Tongue (tissue), 3 donors: ENCODE measurements at places on chromosomes 6 and 20. TPM values are rescaled to one million over a fixed set of nuclear protein-coding genes. Genes with fewer than 3 reads are reported as not detected.

DNA sequence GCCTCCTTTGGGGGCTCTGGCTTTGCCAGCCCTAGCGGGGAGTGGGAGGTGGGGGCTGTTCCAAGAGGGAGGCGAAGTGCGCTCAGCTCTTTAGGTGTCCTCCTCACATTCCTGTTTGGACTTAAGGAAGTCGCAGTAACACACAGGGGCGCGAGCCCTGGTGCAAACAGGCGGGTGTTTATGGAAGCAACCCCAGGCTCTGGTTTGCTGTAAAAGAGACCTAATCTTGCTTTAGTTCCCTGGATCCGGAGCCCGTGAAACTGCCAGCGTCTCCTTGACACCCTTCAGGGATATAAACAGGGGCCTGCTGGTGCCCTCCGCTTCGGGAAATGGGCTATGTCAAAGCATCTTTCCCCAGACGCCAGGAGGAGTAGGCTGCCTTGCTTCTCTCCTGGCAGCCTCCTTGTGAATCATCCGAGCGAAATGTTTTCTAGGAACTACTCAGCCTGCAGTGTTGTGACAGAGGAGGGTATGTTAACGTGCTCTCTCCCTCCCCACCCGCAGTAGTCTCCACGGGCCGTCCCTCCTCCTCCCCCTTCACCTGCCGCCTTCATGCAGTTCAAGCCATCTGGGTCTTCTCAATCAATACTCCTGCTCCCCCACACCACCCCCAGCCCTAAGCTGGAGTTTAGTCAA, 168.0 kb upstream of the LRFN2 start:
- DNase-seq, result peak; percentile 40

Gene SMOC2
- total RNA-seq, result 33.5 TPM

Gene AK9
- 15.5 TPM for total RNA-seq

Gene CALHM5
- 1.9 TPM for total RNA-seq

Gene LAMA2
- total RNA-seq, result 320 TPM

GRCh38 chr6:122770835-122771601, 8.5 kb upstream of the FABP7 start:
- no peak for DNase-seq

Gene KCNK15
- 0.41 TPM for total RNA-seq

DNA sequence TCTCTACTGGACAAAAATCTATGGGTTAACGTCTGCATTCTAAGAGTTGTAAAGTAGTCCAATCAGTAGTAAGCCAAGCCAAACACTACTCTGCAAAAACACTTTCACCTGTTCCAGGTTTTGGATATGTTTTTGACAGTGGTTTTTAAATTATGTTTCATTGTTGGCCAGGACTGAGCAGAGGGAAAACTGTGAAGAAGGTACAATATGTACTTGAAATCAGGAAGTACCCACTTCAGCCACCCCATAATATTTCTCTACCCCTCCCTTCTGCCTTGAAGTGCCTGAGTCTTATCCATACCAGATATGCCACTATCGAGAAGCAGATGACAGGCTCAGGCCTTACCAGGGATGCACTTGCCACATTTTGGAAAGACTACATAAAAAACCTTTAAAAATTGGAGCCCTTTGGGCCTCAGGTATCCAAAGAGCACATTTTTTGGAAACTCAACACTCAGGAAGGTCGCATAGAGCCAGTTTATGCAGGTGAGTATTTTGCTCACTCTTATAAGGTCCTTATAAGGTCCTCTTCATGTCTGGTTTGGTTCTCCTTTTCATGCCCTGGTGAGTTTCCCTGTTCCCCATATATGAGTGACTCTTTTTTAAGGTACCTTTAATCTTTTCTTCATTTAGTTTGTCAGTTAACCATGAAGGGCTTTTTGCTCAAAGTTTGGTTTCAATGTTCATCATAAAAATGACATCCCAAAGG, 859.3 kb upstream of the FLRT3 start:
- no peak for DNase-seq

- DNase-seq, result no peak
These were observed 79.0 kb upstream of the B3GAT2 start for GRCh38 chr6:71035871-71036270.

Gene DNAH8
- total RNA-seq, result 3.0 TPM

GRCh38 chr20:4082406-4083097, 67.2 kb upstream of the RNF24 start:
- DNase-seq, result peak; percentile 48

Gene ATP9A
- total RNA-seq, result 95.1 TPM

DNA sequence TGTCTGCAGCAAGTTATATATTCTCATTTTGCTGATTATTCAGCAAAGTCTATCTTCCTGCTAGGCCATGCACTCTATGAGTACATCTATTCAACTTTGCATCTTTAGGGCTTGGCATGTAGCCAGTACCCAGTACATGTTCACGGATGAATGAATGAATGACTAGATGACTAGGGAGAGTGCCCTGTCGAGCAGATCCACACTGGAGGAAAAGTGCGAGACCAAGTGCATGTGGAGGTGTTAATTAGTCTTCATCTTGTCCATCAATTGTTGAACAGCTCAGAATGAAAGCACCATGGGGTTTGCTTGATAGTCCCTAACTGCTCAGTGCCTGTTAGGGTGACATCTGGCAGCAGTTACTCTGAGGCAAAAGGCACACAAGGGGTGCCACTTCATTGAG, 30.4 kb downstream of the TM9SF4 start:
- DNase-seq, result no peak

DNA sequence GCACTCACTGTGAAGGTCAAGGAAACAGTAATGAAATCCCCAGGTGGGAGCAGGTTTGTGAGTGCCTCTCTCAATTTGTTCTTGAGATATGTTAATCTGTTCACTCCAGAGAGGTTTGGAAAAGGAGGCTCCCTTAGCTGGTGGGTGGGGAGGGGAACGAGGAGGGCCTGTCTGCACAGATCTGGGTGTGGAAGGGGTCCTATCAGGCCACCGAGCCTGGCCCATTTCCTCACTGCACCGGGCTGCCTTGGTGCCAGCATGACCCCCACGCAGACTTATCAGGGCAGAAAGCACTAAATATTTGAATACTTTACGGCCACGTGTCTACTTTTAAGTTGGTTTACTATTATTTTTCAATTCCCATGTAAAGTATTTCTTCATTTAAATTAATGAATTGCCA, 8.3 kb downstream of the AGPAT4 start:
- DNase-seq, result no peak

DNA sequence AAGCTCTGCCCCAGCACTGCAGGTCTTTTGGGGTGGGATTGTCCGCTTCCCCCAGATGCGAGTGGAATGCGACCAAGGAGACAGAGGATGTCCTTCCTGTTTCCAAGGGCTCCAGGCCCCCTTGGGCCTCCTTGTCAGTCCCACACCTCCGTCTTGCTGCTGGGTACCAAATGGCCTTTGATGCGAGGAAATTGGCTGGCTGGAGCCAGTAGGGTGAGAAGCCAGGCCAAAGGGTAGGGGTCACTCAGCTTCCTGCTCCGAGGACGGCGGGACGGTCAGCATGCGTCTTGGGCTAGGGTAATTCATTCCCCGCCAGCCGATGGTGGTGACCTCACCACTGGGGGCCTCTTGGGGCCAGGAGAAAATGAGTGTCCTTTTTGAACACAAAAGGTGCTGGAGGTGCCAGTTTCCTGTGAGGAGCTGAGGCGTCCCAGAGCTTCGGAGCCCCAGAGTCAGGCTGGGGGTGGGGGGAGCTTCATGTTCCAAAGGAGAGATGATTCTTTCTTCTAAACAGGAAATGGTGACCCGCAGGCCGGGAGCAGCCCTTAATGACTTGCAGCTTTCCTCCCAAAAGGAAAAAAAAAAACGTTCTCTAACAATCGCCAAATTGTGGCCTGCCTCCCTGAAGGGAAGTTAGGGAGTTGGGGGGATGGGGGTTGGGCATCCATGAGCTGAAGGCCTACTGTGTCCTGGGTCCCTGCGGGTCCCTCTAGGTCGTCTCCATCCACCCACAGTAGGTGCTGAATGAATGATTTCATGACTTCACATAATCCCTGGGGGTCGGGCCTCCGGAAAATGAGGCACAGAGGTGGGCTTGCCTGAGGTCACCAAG, 6.7 kb downstream of the SNAI1 start:
- DNase-seq, result peak; percentile 82

DNA sequence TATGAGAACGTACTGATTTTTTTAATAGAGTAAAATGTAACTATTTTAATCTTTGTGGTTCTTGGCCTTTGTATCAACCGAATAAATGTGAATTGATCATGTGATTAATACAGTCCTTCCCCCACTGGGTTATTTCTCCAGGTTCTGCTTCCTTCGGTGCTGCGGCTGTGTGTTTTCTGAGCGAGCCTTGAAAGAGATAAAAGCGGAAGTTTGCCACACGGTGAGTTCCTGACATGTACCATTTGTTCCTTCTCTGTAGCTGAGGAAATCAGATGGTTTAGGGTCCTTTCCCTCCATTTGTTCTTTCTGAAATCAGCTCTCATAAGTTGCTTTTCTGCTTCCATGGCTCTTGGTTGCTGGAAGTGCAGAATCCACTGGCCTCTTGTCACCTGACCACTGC, 15.5 kb downstream of the RTF2 start:
- DNase-seq, result no peak

Gene MICB
- total RNA-seq, result 3.9 TPM

GRCh38 chr6:151002491-151002935, 137.0 kb downstream of the MTHFD1L start:
- no peak for DNase-seq

- DNase-seq, result peak; percentile 83
These were observed 124.5 kb downstream of the MRPL14 start for GRCh38 chr6:44002593-44003344.

DNA sequence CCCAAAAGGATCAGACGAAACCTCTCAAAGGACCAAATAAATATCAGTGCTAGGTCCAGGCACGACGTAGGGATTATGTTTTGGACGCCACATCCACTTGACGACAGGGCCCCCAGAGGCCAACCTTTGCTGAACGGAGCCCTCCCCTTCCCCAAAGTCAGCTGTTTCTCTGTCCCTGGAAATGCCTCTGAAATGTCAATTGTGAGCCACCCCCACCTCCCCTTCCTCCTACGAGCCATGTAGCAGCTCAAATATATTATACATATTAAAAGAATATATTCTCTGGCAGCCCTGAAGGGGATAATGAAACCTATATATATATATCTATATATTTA, 39.6 kb upstream of the BLCAP start:
- DNase-seq, result peak; percentile 69

- DNase-seq, result peak; percentile 57
These were observed 86.3 kb upstream of the CARMIL1 start for GRCh38 chr6:25192590-25193459.

Gene POM121L2
- not detected for total RNA-seq

DNA sequence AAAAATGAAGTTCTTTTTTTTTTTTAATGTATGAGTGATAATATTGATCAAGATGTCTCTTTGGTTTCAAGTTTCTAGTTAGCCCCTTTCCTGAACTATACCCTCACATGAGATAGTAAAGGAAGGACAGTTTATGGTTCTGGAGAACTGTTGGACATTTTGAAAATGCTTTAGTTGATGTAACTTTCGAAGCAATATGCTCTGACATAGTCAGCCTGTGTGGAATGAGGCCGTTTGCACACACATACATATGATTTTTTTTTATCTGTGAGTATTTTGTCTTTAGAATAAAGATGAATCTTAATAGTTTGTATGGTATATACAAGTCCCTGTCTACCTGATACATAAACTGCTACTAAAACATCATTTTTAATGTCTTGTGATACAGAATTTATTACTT, 177.0 kb downstream of the ARID1B start:
- no peak for DNase-seq

Gene LIN28B
- 0.21 TPM for total RNA-seq

Gene TAF8
- 18.8 TPM for total RNA-seq

Gene PRR18
- 0.10 TPM for total RNA-seq

Gene ULBP2
- not detected for total RNA-seq

Gene GPX5
- total RNA-seq, result not detected

- DNase-seq, result peak; percentile 29
These were observed 82.1 kb downstream of the PREP start for GRCh38 chr6:105320765-105321164.

Gene TSBP1
- total RNA-seq, result not detected

DNA sequence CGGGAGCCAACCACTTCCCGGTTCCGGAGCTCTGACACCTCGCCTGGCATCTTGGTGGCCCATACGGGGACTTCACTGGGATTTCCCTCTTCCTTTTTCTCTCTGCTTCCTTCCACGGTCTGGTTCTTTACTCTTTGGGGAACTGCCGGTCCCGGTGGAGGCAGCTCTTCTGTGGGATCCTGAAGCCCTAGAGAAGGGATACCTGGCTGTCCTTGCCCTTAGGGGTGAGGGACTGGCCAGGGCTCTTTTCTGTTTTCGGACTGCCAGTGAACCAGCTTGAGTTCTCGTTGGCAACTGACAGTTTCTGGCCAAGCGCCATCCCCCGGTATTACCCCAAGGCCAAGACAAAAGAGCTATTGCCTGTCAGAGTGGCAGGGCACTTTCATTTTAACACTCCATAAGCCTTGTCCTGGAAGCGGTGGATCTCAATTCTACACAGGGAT, 880 bp upstream of the CPXM1 start:
- no peak for DNase-seq

Gene SLC25A27
- total RNA-seq, result 20.1 TPM

DNA sequence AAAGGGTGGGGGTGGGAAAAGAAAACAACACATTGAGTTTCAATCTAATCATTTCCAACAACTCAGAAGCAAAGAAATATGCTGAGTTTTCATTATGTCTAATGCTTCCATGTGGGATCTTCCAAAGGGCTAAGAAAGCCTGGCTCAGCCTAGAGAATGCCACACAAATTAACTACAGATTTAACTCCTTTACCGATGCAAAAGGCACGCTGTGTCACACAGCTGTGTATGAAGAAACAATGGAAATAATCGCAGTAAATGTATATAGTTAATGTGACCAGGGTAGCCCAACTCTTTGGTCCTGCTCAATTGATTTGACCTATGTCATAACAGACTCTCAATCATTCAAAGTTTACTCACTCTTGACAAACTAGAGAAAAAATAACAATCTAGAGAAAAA, 17.8 kb downstream of the B4GALT5 start:
- DNase-seq, result no peak

GRCh38 chr6:25342802-25343201, 63.6 kb downstream of the CARMIL1 start:
- DNase-seq, result peak; percentile 67

GRCh38 chr6:88519301-88520016, 353.3 kb upstream of the CNR1 start:
- no peak for DNase-seq

DNA sequence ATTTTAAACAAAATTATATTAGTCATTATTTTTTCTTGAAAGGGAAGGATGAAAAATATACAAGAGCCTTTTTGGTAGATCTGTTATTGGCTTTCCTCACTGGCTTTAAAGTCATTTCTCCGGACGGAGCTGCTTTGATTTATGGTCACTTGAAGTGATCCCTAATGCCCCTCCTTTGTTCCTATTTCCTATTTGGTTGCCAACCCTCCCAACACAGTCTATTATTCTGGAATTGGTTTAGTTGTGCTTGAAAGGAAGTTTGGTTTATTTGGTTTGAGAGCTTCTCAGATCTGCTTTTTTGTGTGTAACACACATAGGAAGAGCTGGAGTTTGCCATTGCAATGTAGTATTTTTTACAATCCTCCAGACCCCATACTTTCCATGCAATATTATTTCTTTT, 347.9 kb downstream of the RFPL4B start:
- no peak for DNase-seq

Gene GSTA2
- total RNA-seq, result not detected
